ENCODE measurements at places on chromosomes 13 and 19. TPM values are rescaled to one million over a fixed set of nuclear protein-coding genes. Genes with fewer than 3 reads are reported as not detected.

Gene PLVAP
- total RNA-seq = 0.08 TPM

Gene FUT2
- total RNA-seq = 0.08 TPM

Gene LPAR2
- 16.0 TPM for total RNA-seq

Gene PRTN3
- total RNA-seq = 1.5 TPM

Gene ERICH6B
- total RNA-seq = not detected

Gene CEACAM21
- not detected for total RNA-seq

Gene TUBB4A
- total RNA-seq = 4.4 TPM

Gene KLK10
- not detected for total RNA-seq

Gene SHISA2
- total RNA-seq = 1.2 TPM

Gene ZNF610
- total RNA-seq = not detected

Gene NKG7
- total RNA-seq = 0.23 TPM

DNA sequence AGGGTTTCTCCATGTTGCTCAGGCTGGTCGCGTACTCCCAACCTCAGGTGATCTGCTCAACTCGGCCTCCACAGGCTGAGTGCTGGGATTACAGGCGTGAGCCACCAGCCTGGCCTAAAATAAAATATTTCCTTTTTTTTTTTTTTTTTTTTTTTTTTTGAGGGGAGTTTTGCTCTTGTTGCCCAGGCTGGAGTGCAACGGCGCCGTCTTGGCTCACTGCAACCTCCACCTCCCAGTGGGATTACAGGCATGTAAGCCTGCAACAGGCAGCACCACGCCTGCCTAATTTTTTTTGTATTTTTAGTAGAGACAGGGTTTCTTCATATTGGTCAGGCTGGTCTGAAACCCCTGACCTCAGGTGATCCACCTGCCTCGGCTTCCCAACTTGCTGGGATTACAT lies 4.9 kb downstream of the ZNF506 start:
- no peak overlapping the region for H3K27ac ChIP-seq
- H3K36me3 ChIP-seq = no peaks in the 10 kb centered on the region
- no peaks in the 10 kb centered on the region for H3K4me1 ChIP-seq
- no peaks in the 10 kb centered on the region for H3K27me3 ChIP-seq
- DNase-seq = no peak
- H3K4me3 ChIP-seq = no peak overlapping the region

DNA sequence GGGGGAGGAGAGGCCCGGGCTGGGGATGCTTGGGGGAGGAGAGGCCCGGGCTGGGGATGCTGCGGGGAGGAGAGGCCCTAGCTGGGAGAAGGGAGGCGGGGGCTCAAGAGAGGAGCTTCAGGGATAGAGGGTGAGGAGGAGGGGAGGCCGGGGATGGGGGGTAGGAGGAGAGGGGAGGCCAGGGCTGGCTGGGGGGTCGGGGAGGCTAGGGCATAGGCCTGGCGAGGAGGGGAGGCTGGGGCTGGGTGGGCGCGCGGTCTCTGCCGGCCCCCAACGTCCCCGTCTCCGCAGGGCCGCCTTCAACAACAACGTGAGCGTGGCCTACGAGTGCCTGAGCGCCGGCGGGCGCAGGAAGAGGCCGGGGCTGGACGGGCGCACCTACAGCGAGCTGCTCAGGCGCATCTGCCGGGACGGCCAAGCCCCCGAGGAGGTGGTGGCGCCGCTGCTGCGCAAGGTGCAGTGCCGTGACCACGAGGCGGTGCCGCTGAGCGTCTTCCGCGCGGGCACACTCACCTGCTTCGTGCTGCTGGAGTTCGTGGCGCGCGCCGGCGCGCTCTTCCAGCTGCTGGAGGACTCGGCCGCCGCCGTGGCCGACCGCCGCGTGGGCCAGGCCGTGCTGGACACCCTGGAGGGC lies 11.4 kb downstream of the TPGS1 start:
- H3K4me1 ChIP-seq = peaks cover 4% of the 10 kb centered on the region
- H3K4me3 ChIP-seq = no peak overlapping the region
- H3K27me3 ChIP-seq = no peaks in the 10 kb centered on the region
- H3K36me3 ChIP-seq = no peaks in the 10 kb centered on the region
- no peak for DNase-seq
- H3K27ac ChIP-seq = no peak overlapping the region

DNA sequence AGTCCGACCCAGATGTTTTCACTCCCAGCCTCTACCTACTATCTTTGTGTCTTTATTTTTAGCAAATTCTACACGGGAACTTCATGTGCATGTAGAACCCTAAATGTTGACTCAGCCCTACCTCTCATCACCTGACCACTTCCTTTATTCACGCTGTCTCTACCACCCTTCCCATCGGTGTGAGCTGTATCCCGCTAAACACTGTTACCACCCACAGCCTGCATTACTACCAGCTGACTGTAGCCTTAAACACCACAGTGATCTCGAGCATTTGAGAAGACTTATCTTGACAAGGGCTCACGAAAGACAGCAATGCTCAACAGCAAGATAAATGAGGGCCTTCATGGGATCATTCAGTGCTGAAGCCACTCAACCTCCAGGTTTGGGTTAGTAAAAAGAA lies 15.1 kb downstream of the NCR1 start:
- H3K36me3 ChIP-seq = no peaks in the 10 kb centered on the region
- H3K27ac ChIP-seq = no peak overlapping the region
- H3K4me1 ChIP-seq = no peaks in the 10 kb centered on the region
- H3K4me3 ChIP-seq = no peak overlapping the region
- DNase-seq = no peak

GRCh38 chr13:113151745-113152690 lies 6.4 kb upstream of the PROZ start:
- H3K4me3 ChIP-seq = peak overlapping the region; percentile 64
- H3K27me3 ChIP-seq = no peaks in the 10 kb centered on the region
- DNase-seq = no peak
- H3K4me1 ChIP-seq = no peaks in the 10 kb centered on the region
- no peak overlapping the region for H3K27ac ChIP-seq
- no peaks in the 10 kb centered on the region for H3K36me3 ChIP-seq

DNA sequence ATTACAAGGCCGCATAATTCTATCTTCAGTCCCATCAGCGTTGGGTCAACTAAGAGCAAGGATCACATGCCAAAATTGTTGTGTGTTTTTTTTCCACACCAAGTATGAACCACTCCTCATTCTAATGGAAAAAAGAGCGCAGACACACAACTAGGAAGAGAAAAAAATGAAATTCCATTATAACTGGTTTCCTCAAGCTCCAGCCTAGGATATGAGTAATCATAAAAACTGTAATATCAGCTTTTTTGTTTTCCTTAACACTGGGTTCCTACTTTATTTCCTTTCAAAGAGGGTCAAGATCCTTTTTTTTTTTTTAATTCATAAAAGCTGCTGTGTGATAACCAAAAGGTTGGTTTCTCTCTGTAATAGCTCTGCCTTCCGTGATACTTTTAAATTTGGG lies 19.4 kb downstream of the TSHZ3 start:
- no peaks in the 10 kb centered on the region for H3K4me1 ChIP-seq
- H3K27ac ChIP-seq = no peak overlapping the region
- no peak overlapping the region for H3K4me3 ChIP-seq
- H3K27me3 ChIP-seq = no peaks in the 10 kb centered on the region
- DNase-seq = no peak

GRCh38 chr13:53250272-53250875 lies 221.8 kb downstream of the OLFM4 start:
- no peak overlapping the region for H3K27ac ChIP-seq
- H3K4me1 ChIP-seq = no peaks in the 10 kb centered on the region
- DNase-seq = peak; percentile 28
- H3K4me3 ChIP-seq = no peak overlapping the region

- no peaks in the 10 kb centered on the region for H3K4me1 ChIP-seq
- peak overlapping the region; percentile 89 for H3K27ac ChIP-seq
- peak overlapping the region; percentile 87 for H3K4me3 ChIP-seq
- H3K27me3 ChIP-seq = no peaks in the 10 kb centered on the region
- DNase-seq = no peak
- H3K36me3 ChIP-seq = no peaks in the 10 kb centered on the region
These were observed 760 bp downstream of the ZNF91 start for GRCh38 chr19:23394511-23394910.

DNA sequence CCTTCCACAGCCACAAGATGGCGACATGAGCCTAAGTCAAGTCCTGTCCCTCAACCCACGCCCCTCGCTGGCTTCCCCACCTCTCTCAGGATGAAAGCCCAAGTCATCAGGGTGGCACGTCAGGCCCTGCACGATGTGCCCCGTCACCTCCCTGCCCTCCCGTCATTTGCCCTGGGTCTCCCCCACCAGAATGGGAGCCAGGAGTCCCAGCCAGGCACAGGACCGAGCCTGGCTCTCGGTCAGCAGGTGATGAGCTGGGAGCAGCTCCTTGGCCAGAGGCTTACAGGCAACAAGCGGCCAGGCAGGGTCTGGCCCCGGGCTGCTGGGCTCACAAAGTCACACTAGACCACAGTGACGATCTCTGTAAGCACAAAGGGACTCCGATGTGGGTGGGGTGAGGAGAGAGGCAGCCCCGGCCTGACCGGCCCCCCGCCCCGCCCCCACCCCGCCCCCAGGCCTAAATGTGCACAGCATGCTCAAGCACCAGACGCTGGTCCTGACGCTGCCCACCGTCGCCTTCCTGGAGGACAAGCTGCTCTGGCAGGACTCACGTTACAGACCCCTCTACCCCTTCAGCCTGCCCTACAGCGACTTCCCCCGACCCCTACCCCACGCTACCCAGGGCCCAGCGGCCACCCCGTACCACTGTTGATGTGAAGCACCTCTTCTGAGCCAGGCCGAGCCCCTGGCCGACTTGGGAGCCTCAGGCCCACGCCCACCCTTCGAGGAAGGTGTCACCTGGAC lies 7.3 kb downstream of the MRPL4 start:
- H3K4me3 ChIP-seq = no peak overlapping the region
- H3K4me1 ChIP-seq = peaks cover 6% of the 10 kb centered on the region
- no peak overlapping the region for H3K27ac ChIP-seq
- H3K36me3 ChIP-seq = no peaks in the 10 kb centered on the region

GRCh38 chr19:14053032-14053431 lies 8.8 kb downstream of the PALM3 start:
- H3K4me3 ChIP-seq = no peak overlapping the region
- H3K27me3 ChIP-seq = no peaks in the 10 kb centered on the region
- H3K27ac ChIP-seq = no peak overlapping the region
- H3K4me1 ChIP-seq = peaks cover 1% of the 10 kb centered on the region
- DNase-seq = no peak

DNA sequence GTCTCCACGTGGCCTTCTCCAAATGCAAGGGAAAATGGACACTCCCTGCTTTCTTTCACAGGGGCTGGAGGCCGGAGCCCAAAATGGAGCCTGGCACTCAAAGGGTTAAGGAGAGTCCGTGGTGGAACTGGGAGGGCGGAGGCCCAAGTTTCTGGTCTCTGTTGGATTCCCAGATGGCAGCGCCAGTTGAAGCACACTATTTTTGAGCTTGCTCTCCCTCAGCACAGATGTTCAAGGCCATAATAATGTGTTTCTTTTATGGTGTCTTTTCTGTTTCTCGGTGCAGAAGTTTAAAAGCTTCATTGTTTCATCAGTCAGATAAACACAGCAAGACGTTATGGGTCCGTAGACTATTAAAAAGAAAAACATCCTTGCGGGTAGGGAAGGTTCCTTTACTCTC lies 67.6 kb downstream of the TNFRSF19 start:
- H3K4me1 ChIP-seq = no peaks in the 10 kb centered on the region
- DNase-seq = no peak
- no peaks in the 10 kb centered on the region for H3K36me3 ChIP-seq

GRCh38 chr13:78971355-78972025 lies 312.5 kb upstream of the OBI1 start:
- DNase-seq = no peak
- H3K27me3 ChIP-seq = no peaks in the 10 kb centered on the region
- H3K36me3 ChIP-seq = no peaks in the 10 kb centered on the region
- no peak overlapping the region for H3K4me3 ChIP-seq
- no peaks in the 10 kb centered on the region for H3K4me1 ChIP-seq

- H3K4me3 ChIP-seq = no peak overlapping the region
- no peaks in the 10 kb centered on the region for H3K4me1 ChIP-seq
- no peaks in the 10 kb centered on the region for H3K27me3 ChIP-seq
- no peak for DNase-seq
- no peak overlapping the region for H3K27ac ChIP-seq
These were observed 238.1 kb downstream of the OLFM4 start for GRCh38 chr13:53266757-53267156.

DNA sequence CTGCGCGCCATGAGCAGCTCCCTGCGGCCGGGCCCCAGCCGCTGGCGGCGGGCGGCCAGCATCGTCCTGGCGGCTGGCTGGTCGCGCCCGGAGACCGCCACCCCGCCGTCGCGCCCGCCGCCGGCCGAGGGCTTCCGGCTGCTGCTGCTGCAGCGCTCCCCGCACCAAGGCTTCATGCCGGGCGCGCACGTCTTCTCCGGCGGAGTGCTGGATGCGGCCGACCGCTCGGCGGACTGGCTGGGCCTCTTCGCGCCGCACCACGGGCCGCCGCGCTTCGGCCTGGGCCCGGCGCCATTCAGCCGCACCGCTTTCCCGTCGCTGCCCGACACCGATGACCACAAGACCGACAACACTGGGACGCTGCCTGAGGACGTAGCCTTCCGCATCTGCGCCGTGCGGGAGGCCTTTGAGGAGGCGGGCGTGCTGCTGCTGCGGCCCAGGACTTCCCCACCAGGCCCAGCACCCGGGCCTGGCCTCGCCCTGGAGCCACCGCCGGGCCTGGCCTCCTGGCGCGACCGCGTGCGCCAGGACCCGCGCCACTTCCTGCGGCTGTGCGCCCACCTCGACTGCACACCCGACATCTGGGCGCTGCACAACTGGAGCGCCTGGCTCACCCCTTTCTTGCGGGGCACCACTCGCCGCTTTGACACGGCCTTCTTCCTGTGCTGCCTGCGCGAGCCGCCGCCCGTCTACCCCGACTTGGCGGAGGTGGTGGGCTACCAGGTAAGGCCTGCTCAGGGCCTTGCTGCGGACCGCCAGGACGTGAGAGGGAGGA lies 518 bp downstream of the NUDT19 start:
- H3K4me3 ChIP-seq = peak overlapping the region; percentile 78
- DNase-seq = no peak
- H3K27ac ChIP-seq = peak overlapping the region; percentile 96
- H3K4me1 ChIP-seq = peaks cover 13% of the 10 kb centered on the region

DNA sequence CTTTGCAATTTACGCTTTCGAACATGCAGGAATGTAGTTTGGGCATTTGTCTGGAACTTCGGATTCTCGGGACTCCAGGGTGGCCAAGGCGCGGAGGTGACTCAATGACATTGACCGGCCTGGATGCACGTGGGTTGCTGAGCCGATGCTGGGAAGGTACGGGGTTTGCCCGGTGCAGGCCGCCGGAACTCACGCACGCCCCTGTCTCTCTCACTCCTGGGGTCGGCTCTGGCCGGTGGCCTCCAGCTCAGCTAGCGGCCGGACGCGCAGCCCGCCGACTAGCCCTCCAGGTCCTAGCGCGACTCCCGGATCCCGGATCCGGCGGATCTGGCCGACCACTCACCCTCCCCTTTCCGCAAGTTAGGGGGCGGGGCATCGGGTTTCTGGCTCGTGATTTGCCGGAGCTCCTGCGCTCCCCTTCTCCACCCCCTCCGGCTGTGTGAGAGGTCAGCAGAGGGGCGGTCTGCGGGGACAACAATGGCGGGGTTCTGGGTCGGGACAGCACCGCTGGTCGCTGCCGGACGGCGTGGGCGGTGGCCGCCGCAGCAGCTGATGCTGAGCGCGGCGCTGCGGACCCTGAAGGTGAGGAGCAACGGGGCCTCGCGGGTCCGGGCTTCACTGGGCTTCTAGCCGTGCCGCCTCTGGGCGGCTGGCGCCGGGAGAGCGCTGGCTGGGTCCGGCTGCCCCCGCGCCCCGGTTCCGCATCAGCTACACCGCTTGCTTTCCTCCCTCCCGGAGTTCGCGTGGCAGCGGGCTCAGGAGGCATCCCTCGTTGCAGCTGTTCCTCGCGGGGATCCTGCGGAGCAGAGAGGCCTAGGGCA lies at the start of gene PCCA:
Gene PCCA (plus strand): TSS at position 450 of the 821 bp plus-strand sequence. CDS start 28 bp downstream, at position 478.
- peak within 1 kb of the TSS; percentile 78 for H3K4me3 ChIP-seq
- H3K4me1 ChIP-seq = peaks cover 5% of the 10 kb centered on the region
- no peaks in the 10 kb centered on the region for H3K27me3 ChIP-seq
- H3K27ac ChIP-seq = peak within 1 kb of the TSS; percentile 86
- peak; percentile 45 for DNase-seq
